Small intestine (tissue), 16 donors: ENCODE measurements at places on chromosomes 6 and 20.

GRCh38 chr6:38818691-38819090, 103.6 kb downstream of the DNAH8 start:
- no peak for DNase-seq

GRCh38 chr6:52571099-52571755, 5.6 kb downstream of the TRAM2 start:
- DNase-seq, result no peak

GRCh38 chr20:62141397-62142251, 1.6 kb downstream of the PSMA7 start:
- DNase-seq, result peak; percentile 69

DNA sequence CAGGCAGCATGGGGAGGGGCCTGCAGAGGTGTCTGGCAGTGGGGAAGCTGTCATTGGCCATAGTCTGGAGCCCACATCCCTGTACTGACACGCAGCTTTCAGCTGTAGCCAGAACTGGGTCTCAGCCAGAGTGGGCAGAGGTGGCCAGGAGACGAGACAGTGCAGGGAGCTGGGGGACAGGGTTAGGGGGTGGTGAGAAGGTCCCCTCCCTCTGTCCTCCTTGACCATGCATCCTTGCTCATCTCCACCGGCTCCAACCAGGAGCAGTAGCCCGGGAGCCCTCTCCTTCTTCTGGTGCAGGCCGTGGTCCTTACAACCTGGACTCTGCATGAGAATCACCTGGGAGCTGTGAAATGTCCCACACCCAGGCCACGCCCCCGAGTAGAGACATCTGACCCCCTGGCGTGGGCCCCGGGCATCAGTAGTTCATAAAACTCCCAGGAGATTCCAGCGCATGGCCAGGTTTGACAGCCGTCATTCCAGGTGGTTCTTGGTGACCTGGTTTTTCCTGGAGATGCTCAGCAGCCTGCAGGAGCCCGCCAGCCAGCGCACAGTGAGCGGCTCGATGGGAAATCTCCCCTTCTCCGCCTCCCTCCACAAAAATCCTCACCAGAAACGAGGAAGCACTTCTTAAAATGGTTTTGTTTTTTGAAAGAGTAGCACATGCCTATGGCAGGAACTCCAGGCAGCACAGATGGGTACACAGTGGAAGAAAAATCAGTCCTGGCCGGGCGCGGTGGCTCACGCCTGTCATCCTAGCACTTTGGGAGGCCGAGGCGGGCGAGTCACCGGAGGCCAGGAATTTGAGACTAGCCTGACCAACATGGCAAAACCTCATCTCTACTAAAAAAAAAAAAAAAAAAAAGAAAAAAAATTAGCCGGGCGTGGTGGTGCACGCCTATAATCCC, 56.2 kb downstream of the ADNP start:
- DNase-seq, result no peak

DNA sequence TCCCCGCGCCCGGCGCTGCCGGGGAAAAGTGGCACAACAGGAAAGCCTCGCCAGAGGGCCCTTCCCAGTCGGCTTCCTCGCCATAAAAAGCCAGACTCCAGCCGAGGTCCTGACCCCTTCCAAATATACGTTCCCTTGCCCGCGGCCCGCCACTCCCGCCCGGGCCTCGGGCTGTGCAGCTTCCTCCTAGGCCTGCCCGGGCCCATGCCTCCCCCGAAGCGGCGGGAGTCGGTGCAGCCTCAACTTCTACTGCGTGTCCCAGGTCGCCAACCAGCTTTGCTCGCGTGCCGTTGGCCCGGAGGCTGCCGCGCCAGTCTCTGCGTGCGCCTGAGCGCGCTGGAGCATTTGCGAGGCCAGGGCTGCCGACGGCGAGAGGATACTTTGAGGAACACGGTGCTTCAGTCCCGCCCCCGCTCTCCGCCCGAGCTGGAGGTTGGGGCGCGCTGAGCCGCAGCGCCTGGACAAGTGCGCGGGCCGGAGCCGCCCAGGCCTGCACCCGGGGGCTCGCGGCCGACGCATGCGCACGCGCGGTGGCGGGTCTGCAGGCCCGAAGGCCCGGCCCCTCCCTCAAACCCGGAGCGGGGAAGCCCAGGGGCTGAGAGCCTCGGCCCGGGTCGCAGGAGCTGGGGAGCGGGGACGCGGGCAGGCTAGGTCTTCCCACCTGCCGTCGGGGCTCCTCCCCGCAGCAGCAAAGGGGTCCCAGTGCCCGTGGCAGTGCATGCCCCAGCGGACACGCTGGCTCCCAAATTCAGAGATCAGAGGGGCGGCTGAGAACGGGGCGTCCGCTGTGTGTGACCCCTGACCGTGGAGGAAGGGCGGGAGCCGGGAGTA, 10.2 kb downstream of the FOXC1 start:
- no peak for DNase-seq

DNA sequence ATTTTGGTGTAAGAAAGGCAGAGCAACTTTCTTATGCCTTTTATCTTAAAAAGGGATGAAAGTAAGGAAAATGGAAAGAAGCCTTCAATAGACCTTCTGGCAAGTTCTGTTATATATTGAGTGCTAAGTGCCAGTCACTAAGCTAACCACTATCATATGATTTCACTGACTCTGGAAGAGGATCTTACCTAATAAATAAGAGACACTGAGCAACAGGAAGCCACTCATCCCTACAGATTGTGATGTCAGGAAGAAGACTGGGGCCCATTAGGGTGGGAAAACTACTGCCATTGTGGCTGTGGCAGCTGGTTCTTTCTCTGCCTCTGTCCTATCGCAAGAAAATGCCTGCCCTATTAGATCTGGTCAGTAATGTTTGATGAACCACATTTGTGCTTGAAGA, 89.6 kb downstream of the AIG1 start:
- DNase-seq, result no peak

DNA sequence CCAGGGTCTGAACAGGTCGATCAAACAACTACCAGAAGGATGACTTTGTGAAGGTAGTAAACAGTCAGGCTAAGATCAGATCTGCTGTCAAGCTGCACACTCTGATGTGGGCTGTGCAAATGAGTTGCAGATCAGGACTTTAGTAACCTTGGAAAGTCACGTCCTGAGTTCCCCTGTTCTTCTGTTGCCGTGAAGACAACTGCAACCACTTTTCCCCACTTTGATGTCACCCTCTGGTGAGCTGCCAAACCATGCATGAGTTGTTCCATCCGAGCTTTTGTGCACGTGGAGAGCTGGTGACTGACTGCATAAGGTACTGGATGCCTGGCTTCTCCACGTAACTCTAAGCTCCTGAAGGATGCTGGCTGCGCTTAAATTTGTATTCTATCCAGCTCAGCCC, 111.0 kb downstream of the CD83 start:
- DNase-seq, result no peak

- DNase-seq, result peak; percentile 72
Measured at GRCh38 chr6:111657146-111657545, 51.5 kb upstream of the TRAF3IP2 start.

- peak; percentile 83 for DNase-seq
Measured at GRCh38 chr20:52493171-52493721, 301.7 kb upstream of the ZFP64 start.

DNA sequence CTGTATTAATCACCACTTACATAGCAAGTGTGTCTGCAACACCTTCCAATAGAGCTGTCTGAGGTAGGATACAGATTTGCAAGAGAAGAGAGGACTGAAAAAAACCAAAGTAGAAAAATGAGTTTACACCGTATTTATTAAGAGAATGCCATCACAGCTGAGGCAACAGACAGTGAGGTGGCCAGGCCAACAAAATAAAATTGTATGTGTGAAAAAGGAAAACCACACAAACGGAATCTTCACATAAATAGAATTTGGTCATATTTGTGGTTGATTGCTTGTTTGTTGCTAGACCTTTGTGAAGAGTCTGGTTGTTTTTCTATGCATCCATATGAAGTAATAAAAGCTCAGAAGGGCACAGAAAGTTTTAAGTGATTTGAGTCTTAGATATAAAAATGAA, 157.8 kb upstream of the TSHZ2 start:
- DNase-seq, result no peak

- peak; percentile 6 for DNase-seq
Measured at GRCh38 chr6:88708197-88708744, 255.1 kb downstream of the RNGTT start.

DNA sequence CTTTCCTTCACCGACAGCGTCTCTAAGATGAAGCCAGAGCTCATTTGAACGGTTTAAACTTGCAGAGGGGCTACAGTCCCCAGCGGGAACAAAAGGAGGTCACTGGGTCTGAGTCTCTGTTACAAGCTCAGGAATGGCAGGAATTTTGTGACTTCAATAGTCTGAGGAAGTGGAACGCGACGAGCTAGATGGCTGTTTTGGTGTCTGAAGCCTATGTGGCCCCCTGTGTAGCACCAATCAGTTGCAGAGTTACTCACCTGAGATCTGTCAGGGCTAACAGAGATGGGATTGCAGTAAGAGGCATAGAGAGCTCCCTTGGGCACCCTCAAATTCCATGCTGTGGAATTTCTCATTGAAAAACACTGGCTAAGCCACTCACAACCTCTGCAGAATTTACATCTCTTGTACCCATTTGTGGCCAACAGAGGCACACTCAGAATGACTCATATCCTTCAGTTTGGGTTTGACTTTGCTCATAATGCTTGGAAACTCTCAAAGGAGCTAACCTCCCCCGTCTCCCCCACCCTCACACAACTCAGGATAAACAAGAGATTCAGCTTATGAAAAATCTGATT, 7.1 kb upstream of the TCP11 start:
- DNase-seq, result no peak

- no peak for DNase-seq
Measured at GRCh38 chr6:121838842-121839241, 403.4 kb downstream of the GJA1 start.

DNA sequence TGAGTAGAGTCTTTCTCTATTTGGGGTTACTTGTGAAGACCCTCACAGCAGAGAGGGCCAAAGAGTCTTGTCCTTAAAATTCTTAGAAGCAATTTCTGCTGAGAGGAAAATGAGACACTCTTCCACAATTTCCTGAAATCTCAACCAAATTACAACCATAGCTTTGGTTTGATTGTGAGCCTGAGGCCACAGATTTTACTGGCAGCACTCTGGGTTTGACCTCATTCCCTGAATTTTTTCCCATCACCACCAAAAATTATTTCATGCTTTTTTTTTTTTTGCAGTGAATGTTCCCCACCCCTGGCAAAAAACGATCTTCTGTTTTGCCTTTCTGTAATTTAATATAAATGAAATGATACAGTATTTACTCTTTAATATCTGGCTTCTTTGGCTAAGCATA, 125.5 kb downstream of the THEMIS start:
- no peak for DNase-seq

GRCh38 chr6:109243863-109244825, 138.1 kb downstream of the CD164 start:
- DNase-seq, result no peak

DNA sequence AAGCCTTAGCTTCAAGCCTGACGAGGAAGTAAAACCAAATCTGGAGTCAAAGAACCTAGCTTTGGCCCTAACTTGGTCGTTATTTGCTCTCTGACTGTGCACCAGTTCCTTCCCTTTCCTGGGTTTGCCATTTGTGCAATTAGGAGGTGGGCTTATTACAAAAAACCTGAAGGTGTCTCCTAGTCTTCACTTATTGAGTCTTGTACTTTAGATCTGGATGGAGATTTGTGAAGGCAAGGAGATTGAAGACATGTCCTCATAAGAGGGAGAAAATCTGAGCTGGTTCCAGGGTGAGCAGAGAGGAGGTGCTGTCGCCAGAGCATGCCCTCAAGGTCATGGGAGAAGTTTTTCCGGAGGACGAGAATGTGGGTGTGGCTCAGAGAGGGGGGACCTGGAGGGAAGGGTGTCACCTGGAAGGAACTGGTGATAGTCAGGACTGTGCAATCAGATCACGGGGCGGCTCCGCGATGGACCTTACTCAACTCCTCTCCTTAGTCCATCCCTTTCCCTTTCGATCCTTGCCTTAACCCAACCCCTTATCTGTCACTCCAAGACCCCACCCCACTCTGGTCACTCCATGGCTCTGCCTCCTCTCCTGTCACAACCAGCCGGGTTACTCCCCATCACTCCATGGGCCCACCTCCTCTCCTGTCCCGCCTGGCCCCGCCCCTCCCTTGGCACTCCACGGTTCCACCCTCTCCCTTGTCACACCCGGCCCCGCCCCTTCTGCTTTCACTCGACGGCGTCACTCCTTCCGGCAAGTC, 588 bp upstream of the ACSS2 start:
- DNase-seq, result peak; percentile 100

GRCh38 chr6:53119349-53119748, 29.3 kb downstream of the GCM1 start:
- DNase-seq, result no peak

GRCh38 chr6:56370127-56370540, 122.8 kb upstream of the COL21A1 start:
- DNase-seq, result peak; percentile 86

- DNase-seq, result no peak
Measured at GRCh38 chr6:167574431-167575151, 249.7 kb downstream of the TTLL2 start.

DNA sequence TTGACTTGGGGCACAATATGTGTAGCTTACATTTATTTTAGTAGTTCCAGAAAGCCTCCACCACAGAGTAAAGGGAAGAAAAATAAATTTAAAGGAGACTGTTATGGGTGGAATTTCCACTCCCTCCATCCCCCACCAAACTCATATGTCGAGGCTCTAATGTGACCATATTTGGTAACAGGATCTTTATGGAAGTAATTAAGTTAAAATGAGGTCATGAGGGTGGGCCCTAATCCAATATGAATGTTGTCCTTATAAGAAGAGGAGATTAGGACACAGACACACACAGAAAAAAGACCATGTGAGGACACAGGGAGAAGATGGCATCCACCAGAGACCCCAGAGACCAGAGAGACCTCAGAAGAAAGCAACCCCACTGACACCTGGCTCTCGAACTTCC, 189.7 kb downstream of the EDN1 start:
- no peak for DNase-seq

- no peak for DNase-seq
Measured at GRCh38 chr6:125839879-125840278, 49.1 kb downstream of the NCOA7 start.

- DNase-seq, result peak; percentile 47
Measured at GRCh38 chr6:89146718-89147700, 1.2 kb downstream of the PM20D2 start.

GRCh38 chr6:89084954-89085353, 4.4 kb downstream of the PNRC1 start:
- no peak for DNase-seq

DNA sequence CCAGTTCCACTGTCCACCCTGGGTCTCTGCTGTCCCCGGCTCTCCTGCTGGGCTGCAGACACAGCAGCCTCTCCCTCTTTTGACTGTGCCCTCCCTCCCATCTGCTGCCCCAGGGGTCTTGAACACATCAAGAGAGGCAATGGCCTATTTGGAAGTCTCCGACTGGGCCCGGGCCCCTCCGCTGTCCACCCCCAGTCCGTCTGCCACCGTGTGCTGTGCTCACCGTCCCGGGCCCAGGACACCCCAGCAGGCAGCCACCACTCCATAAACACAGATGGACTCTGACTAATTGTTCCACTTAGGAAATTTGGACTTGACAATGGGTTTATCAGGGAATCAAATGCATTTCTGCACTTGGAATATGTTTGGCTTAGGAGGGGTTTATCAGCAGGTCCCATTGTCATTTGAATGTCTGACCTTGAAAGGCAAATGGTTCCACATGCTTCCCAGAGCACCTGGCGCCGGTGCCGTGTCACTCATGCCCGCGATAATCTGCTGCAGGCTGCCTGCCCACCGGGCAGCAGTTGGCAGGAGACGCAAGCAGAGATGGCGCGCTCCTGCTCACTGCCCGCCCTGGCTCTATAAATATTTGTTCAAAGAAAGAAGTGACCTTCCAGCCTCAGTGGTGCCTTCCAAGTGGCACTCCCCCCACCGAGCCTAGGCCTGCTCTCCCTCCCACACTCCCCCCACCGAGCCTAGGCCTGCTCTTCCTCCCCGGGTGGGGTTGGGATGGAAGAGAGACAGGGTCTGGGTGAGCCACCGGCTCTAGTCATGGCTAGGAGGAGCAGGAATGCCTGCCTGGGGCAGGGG, 18.8 kb upstream of the FRMD1 start:
- DNase-seq, result no peak
